ENCODE measurements at places on chromosomes 7 and 10. TPM values are rescaled to one million over a fixed set of nuclear protein-coding genes. Genes with fewer than 3 reads are reported as not detected.

- no peak for DNase-seq
Observed at GRCh38 chr10:5547931-5548660, 23.3 kb downstream of the CALML3 start.

GRCh38 chr7:82158327-82158726 lies 285.2 kb downstream of the CACNA2D1 start:
- no peak for DNase-seq

DNA sequence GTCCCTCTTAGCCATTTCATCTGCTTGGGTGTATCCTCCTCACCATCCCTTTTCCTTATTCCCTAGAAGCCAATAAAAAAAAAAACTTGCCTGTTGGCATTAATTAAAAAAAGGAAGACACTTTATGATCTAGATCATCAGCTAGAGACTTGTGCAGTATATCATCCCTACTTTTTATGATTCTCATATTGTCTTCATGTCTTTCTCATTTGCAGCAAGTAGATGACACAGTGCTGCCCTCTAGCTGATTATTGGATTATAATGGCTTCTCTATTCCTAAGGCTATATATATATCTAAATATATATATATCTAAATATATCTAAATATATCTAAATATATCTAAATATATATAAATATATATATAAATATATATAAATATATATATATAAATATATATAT lies 272.4 kb upstream of the LRGUK start:
- DNase-seq, result no peak

- no peak for DNase-seq
Observed at GRCh38 chr10:113999531-113999930, 44.1 kb upstream of the ADRB1 start.

DNA sequence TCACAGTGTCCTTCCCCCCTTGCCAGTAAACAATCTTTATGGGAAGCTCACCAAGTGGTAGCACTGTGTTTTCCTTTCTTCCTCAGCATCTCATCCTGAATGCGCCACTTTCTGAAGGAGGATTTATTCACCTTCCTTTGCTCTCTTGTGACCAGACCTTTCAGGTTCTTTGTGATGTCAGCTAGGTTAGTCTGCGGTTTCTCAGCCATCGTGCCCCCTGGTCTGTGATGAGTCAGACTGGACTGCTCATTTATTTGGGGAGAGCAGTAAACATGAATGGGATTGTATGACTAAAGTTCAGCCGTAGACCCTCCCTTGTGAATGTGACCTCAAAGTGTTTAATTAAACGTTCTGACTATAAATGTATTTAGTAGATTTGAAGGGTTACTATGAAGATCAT lies 235.1 kb upstream of the CELF2 start:
- DNase-seq, result no peak

ASNS gene
- 18.6 TPM for polyA plus RNA-seq

DNA sequence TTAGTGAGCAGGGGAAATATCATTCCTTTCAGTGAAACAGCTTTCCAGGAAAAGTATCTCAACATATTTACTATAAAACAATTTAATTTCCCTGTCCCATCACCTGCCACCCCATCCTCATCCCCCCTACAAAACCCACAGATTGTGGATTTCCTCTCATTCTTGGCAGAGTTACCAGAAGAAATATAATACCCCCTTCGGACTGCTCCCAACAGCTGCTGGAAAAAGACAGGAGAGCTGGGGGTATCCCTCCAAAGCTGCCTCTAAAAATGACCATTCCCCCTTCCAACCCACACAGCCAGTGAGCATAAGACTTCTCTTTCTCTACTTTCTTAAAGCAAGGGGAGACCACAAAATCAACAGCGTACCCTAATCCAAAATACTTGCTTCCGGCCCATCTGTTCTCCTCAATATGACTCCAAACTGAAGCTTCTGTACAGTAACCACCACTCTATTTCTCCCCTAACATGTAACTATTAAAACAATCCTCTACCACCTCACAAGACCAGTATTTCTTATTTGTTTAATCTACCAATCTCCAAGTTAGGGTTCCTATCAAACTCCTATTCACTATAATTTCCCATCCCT lies 7.8 kb downstream of the FBXW4 start:
- DNase-seq, result no peak

- peak; percentile 46 for DNase-seq
Observed at GRCh38 chr7:70694434-70694970, 437.4 kb upstream of the GALNT17 start.

DNA sequence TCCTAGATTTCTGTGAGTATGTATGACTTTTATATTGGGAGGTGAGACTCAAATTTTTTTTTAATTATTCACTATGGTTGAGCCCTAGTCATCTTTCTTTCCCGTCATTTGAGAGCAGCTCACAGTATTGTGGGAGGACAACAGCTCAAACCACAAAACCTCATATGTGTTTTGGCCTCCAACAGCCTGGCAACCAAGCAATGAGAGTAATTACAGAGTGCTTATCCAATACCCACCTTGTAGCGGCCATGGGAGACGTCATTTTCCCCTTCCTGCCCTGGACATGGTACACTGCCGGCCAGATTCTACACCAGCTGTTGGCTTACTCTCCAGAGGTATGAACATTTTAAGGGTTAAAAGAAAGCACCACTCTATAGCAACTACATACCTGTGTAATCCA lies 49.1 kb downstream of the DOCK4 start:
- no peak for DNase-seq

GRCh38 chr10:109988212-109988596 lies 19.6 kb upstream of the ADD3 start:
- DNase-seq, result no peak

NFE2L3 gene
- 1.1 TPM for polyA plus RNA-seq

DNA sequence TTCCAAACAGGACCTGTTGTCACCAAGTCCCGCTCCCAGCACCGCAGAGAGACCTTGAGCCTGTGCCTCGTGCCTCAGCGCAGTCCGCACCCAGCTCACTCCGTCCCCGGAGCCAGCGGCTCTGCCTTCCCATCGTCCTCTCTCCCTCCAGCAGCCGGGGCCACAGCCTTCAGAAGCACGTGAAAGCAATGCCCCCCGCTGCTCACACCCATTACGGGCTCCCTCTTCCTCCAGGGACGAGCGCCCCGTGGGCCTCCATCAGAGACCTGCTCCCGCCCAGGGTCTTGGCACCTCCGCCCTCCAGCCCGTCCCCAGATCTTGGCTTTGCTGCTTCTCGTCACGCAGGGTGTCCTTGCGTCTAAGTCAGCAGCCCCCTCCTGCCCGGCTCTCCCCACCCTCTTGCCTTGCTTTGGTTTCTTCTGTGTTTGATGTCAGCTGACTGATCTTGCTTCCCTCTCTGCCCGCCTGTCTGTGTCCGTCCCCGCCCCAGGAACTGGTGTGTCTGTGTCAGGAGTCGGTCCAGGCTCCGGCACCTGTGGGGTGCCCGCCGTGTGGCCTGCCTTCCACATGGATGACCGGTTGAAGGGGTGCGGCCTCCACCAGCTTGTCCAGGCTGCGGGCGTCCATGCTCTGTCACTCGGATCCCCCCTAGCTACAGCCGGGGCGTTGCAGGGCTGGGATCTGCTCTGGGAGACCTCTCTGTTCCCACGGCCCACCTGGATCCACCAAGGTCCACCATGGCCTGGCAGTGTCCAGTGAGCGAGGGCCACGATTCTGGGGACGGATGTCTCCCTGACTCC lies 61.9 kb downstream of the FOXL3 start:
- no peak for DNase-seq

DNA sequence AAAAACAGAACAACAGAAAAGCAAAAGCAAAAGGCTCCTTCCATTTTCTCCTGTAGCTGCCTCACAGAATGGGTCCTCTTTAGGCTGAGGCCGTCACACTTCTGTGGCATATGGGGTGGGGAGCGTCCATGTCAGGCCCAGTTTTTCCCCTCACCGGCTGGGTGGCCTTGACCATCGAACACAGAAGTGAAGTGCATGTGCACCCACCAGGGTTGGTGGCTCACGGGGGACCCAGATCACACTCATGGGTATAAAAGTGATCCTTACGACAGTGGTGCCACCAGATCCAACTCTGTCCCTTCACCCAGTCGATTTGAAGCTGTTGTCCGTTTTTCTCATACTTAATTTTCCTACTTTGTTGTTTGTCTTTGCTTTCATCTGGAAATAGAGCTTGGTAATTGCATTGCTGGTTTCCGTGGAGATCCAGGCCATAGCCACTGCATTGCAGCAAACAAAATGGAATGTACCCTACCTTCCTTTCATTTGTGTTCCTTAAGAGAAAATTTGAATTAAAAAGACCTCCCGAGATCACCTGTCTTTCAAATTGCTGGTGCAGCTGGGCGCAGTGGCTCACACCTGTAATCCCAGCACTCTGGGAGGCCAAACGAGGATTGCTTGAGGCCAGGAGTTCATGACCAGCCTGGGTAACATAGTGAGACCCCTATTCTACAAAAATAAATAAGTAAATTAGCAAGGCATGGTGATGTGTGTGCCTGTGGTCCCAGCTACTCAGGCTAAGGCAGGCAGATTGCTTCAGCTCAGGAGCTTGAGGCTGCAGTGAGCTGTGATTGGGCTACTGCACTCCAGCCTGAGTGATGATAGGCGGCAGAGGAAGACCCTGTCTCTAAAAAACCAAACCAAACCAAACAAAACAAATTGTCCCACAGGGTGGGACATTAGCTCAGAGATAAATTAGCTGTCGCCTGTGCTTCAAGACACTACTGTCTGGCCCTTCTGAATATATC lies 10.7 kb upstream of the GJD4 start:
- DNase-seq, result no peak

BRAT1 gene
- 13.8 TPM for polyA plus RNA-seq

C10orf62 gene
- polyA plus RNA-seq, result 1.3 TPM

DNA sequence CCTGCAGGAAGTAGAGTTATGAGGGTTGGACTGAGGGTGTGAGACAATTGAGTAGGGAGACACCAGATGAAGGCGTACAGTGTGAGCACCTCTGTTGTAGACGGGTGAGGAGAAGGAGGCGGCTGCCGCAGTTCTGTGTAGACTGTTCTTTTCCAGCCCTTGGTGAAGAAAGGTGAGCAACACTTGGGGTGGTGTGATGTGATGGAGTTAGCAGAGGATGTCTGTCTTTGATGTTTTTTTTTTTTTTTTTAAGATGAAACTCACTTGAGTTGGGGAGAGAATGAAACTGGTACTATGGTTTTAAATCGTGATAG lies 42.8 kb upstream of the RNF216 start:
- no peak for DNase-seq

GHRHR gene
- polyA plus RNA-seq, result not detected

DNA sequence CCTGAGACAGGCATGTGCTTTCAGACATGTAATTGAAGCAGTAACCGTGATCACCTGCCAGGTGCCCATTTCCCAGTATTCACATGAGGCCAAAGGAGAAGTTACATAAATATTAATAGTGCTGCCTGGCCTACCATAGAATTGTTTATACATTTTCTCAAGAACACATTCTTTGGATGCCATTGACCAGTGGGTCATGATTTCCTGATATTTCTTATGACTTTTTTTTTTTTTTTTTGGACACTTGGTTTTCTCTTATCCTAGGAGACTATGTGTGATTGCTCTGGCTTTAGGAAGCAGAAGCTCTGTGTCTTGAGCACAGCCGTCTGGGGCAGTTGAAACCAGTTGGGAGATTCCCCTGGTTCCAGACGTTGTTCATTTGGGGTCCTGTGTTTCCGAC lies 143.9 kb upstream of the NPS start:
- no peak for DNase-seq

PHF14 gene
- polyA plus RNA-seq, result 16.4 TPM

DNA sequence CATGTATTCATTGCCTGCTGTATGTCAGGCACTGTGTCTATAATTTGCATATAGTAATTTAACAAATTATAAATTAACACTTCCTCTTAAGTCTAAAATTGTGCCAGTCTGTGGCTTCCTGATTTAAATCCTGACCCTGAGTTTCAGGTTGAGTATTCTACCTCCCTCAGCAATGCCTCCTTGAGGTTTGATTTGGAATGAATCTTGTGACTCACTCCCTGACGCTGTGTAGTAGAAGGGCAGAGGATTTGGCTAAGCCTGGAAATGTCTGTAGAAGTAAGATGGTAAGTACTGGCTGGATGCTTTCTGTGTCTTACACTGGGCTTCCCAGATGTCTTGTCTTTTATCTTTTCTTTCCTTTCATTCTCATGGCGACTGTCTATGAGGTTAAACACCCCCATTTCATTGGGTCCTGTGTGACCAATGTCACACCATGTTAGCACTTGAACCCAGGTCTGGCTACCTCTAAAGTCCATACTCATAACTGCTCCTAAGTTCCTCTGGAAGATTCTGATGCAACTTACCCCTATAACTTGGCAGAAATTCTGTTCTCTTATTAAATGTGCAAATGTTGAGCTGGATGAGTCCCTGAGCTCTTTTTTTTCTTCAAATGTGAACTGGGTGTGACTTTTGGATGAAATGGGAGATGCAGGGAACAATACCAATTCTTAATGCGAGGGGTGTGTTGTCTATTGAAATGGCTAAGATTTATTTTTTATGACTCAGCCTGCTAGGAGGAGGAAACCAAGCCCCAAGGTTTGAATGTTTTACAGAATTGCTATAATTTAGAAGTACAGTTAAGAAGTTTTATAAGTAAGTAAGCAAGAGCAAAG lies 48.5 kb downstream of the PLCE1 start:
- no peak for DNase-seq

DNA sequence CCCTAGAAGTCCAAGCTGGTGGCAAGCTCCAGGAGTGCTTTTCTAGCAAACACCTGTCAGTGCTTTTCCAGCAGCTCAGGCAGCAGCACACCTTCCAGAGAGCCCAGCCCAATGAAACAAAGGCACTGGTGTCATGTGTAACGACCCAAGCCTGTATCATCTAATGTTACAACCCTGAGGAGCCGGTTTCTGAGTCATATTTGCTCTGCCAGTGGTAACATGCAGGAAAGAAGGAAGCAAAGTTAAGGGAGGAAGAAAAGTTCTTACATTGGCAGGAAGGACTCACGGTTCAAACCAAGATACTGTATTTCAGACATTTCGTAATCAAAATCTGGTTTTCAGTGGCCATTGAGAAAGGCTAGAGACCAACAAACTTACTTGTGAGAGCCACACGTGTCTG lies at the start of gene ANKRD22:
Gene ANKRD22 (minus strand): TSS at position 139 of the 400 bp plus-strand sequence. CDS start 237 bp downstream, outside the sequence.
- no peak for DNase-seq

USP6NL gene
- polyA plus RNA-seq, result 1.3 TPM

- DNase-seq, result no peak
Observed at GRCh38 chr10:69890065-69890847, 88.5 kb downstream of the COL13A1 start.

DNA sequence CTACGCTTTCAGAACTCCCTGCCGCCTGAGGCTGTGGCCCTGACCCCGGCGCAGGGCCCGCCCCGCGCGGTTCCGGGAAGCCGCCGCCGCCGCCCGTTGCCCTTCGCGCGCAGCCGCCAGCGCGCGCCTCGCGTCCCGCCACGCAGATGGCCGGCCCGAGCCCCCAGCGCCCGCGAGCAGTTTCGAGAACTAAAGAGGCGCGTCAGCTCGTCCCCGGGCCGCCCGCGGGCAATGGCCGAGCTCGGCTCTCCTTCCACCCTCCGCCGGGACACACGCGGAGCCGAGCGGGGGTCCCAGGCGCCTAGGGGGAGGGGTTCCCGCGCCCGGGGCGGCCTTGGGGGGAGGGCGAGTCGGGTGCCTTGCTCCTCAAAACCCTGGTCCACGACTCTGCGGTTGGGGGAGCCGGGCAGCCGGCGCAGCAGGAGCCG lies 1.8 kb downstream of the HNRNPF start:
- DNase-seq, result peak; percentile 67

MINDY3 gene
- 16.3 TPM for polyA plus RNA-seq
